ENCODE measurements at places on chromosomes 12 and 14.

GRCh38 chr12:123886258-123886657, 86.4 kb downstream of the CCDC92 start:
- DNase-seq: no peak

GRCh38 chr14:70643967-70644366, 2.3 kb downstream of the TTC9 start:
- DNase-seq: no peak

GRCh38 chr14:38959021-38959420, 144.0 kb downstream of the SEC23A start:
- no peak for DNase-seq

DNA sequence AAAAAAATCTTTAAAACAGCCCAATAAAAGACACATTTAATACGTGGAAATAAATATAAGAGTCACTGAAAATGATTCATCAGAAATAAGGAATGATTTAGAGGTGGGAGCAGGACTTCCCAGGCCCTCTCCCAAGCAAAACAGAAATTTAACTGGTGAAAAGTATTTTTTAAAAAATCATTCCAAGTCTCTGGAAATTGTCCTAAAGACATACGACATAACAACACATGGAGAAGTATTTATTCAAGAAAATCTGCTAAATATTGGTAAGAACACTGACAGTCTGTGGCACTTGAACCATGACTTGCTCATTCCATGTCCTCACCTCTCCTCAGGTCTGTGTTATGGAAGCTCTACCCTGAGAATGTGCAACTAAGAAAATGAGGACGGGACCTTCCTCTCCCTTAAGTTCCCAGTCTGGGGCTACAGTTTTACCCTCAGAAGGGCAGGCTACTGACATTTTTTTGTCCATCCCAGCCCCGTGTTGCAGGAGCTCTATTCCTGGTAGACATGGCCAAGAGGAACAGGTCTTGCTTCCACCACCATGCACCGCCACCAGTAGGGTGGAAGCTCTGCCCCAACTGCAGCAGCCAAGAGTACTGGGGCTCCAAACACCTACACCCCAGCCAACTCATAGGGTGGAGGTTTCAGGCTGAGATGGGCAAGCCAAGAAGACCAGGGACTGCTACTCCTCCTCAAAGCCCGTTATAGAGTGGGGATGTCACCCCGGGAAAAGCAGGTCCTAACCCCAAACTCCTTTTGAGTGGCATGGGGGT, 193.0 kb downstream of the CRADD start:
- no peak for DNase-seq

DNA sequence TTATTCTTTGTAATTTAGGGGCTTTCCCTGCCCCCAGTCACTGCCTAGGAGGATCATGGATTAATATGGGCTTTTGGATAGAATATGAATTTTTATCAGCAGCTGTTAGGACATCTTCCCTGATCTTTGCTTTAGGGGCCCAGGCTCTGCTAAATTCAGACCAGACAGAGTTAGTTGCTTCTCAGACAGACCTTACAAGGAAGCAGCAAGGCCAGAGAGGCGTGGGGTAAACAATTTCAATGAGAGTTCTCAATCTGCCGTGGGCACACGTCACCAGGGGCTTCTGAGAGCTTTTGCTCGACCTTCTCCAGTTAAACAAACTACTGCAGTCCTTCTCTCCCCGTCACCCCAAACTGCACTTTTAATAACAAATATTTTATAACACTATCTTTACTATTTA, 27.7 kb downstream of the FGF6 start:
- no peak for DNase-seq

GRCh38 chr12:130433834-130434233, 96.1 kb downstream of the PIWIL1 start:
- no peak for DNase-seq

- DNase-seq: no peak
Observed at GRCh38 chr12:109804820-109805761, 28.1 kb downstream of the TRPV4 start.
